ENCODE measurements at places on chromosomes 1 and 21. TPM values are rescaled to one million over a fixed set of nuclear protein-coding genes. Genes with fewer than 3 reads are reported as not detected.
A peak's percentile ranks its signal among the peaks of the same experiment; 100 is the strongest.

GRCh38 chr1:79006564-79006963 is at the start of gene ADGRL4:
TSS of gene ADGRL4 (minus strand) at chr1:79006730. CDS start at chr1:79006654, 76 bp downstream.
- no peak for DNase-seq

GRCh38 chr1:211918843-211919414 is 88.4 kb upstream of the LPGAT1 start:
- no peak for DNase-seq

GRCh38 chr1:41019353-41019745 is 2.2 kb downstream of the SLFNL1 start:
- DNase-seq = no peak

- DNase-seq = no peak
Measured at GRCh38 chr21:15741510-15741909, 11.7 kb downstream of the USP25 start.

DNA sequence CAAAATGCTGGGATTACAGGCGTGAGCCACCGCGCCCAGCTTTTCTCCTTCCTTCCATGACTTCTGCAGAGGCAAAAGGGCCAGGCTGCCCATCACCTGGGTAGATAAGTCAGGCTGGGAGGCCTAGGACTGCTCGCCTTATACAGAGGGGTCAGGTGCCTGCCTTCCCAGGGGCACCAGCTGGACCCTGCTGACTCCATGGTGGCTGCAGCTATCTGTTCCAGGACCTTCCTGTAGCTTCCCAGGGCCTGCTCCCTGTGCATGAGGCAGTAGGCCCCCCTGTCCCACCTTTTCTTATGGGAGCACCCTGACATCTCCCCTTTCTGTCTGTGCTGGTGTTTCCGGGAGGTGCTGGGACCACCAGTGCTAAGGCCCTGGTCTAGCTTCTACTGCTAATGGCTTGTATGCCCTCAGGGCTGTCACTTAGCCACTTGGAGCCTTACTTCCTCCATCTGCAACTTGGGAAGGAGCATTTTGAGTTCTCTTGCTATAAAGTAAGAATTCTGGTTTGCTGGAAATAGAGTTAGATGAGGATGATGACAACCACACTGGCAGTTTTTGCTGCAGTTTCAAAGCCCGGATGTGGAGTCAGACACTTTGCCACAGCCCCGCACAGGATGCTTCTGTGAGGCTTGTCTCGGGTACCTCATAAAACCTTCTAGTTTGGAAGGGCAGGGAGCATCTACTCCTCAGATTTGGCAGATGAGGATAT is 14.4 kb downstream of the SOX13 start:
- DNase-seq = no peak

- DNase-seq = no peak
Measured at GRCh38 chr1:58824753-58825389, 41.0 kb upstream of the JUN start.

DNA sequence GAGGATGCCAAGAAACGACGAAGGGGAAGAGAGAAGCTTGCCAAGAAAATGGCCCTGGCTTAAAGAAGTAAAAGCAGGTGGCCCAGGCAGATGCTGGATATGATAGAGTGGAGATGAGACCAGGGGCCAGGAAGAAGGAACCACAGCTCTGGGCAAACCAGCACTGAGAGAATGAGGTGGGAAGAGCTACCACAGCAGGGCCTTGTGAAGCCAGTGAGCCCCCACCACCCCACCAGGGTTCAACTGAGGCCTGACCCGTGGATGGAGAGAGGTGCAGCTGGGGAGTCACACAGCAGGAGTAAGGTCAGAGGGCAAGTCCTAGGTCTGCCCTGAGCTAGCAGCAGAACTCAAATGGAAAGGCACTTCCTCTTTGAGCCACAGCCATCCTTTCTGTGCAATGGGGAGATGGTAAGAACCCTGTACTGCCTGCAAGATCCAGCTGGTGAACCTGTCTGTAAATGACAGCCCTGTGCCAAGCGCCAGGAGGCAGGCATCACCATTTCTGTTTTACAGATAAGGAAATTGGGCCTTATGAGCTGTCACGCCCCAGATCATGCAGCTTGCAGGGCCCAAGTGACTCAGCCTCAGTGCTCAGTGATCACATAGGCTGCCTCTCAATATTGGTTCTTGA is 8.5 kb downstream of the SH3BGRL3 start:
- DNase-seq = peak; percentile 85

- DNase-seq = no peak
Measured at GRCh38 chr1:115658646-115659045, 16.9 kb downstream of the VANGL1 start.

Gene PDPN
- not detected for total RNA-seq

Gene RIMS3
- 2.0 TPM for total RNA-seq

- DNase-seq = no peak
Measured at GRCh38 chr1:118257946-118258345, 72.9 kb upstream of the SPAG17 start.

Gene FCER1A
- not detected for total RNA-seq

Gene CSRP1
- total RNA-seq = 59.0 TPM

GRCh38 chr1:167790117-167790516 is 68.3 kb downstream of the MPZL1 start:
- DNase-seq = no peak

DNA sequence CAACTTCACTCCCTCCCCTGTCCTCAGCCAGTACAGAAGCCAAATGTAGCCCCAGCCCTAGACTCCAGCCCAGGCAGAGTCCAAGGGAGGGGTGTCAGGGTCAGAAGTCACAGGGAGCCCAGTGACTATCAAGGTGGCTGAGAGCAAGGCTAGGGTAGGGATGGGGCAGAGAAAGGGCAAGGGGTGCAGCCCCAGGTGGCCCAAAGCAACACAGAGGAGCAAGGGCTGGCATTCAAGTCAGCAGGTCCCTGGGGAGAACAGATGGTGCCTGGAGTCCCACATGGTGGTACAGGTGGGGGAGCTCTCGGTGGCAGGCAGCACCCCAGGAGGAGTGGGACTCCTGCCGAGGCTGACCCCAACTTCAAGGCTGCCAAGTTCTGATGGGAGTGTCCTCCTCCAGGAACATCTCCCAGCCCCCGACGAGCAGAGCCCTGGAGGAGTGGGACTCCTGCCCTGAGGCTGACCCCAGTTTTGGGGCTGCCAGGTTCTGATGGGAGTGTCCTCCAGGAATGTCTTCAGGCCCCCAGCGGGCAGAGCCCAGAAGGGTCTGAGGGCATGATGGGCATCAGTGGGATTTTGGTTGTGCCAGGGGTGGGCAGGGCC is 3.7 kb upstream of the DVL1 start:
- DNase-seq = no peak

Gene PIGM
- total RNA-seq = 5.8 TPM

Gene C4BPA
- total RNA-seq = not detected

Gene TRIM45
- 0.62 TPM for total RNA-seq

GRCh38 chr1:36829066-36829465 is 205.2 kb downstream of the GRIK3 start:
- DNase-seq = no peak

GRCh38 chr1:203667616-203668015 is 41.0 kb downstream of the ATP2B4 start:
- no peak for DNase-seq

GRCh38 chr1:30852026-30852425 is 56.5 kb downstream of the SDC3 start:
- no peak for DNase-seq

DNA sequence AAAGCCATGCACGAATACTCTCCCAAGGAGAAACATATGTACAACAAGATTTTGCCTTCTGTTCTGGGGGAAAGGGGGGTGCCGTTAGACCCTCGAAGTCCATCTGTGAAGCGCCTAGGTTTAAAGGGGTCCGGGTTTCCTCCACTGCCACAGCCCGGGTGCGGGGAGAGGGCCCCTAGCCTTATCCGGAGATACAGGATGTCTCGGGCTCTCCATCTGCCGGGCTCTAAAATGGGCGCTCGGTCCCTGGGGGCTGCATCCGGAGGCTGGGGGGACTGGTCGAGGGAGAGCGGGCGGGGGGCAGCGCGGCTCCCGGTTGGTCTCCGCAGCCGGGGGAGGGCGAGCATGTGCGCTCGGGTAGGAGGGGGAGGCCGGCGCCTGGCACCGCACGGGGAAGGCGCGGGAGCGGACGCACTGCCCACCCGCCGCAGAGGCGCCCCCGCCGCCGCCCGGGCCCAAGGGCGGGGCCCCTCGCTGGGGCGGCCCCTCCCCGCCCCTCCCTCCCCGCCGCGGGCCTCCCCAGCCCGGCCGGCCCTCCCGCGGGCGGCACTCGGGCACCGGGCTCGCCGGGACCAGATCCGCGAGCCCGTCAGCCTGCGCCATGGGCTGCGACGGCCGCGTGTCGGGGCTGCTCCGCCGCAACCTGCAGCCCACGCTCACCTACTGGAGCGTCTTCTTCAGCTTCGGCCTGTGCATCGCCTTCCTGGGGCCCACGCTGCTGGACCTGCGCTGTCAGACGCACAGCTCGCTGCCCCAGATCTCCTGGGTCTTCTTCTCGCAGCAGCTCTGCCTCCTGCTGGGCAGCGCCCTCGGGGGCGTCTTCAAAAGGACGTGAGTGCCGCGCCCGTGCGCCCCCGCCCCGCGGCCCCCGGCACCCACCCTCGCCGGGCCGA is 63.1 kb downstream of the ELK4 start:
- no peak for DNase-seq

Gene CASQ2
- not detected for total RNA-seq

Gene BCAR3
- total RNA-seq = 0.61 TPM

DNA sequence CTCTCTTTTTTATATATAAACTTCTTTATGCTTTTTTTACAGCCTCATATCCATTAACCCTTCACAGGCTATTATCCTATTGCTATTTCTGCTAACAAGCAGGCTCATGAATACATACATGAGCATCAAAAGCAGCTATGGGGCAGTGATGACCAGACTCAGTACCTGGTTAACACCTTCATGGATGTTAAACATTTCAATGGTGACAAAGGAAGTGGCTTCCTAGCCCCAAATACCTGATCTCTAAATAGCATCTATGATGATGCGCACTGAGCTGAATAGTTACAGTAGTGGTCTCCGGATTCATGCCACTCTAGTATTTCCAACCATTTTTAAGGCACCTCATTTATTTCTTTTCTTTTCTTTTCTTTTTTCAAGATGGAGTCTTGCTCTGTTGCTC is 101.1 kb downstream of the TM2D1 start:
- DNase-seq = no peak

Gene GJB5
- not detected for total RNA-seq

DNA sequence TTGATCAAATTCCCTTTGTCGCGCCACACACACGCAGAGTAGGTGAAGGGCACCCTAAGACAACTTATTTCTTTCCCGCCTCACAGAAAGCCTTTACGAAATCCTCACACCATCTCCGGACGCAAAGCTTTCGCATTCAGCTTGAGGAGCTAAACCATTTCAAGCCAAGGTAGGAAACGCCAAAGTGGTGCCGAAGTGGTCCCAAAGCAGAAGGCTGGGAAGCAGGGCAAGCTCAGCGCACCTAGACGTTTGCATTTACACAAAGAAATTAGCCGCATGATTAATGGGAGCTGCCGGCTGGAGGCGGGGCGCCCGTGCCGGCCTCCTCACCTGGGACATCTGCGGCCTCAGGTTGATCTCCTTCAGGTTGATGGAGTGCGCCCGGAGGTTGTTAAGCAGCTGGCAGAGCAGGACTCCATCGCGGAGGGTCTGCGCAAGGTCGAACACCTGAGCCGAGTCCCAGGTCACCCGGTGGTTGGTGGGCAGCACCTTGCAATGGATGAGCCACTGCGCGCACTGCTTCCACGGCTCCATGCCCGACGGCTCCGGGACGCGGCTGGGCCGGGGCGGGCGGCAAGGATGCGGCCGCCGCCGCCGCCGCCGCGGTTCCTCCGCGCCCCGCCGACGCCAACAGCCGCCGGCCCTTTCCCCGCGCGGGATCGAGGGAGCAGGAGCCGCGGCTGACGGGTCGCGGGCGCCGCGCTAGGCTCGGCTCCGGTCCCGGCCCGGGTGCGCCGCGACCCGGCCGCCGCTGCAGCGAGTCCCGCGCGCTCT is 457 bp downstream of the VAV3 start:
- peak; percentile 75 for DNase-seq

DNA sequence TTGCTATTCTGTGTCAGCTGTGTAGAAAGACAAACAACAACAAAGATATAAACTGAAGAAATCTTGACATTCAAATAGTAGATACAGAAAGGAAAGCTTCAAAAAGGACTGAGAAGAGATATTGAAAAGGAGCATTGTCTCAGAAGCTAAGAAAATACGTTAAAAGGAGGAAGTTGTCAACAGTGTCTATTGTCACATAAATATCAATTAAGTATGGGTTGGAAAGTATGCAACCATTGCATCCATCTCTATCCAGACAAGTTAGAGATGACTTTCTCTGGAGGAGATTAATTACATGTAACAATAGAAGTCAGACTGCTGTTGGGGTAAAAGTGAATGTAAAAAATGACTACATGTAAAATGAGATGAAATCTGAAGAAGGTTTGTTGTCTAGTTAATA is 29.7 kb upstream of the BRINP3 start:
- no peak for DNase-seq

DNA sequence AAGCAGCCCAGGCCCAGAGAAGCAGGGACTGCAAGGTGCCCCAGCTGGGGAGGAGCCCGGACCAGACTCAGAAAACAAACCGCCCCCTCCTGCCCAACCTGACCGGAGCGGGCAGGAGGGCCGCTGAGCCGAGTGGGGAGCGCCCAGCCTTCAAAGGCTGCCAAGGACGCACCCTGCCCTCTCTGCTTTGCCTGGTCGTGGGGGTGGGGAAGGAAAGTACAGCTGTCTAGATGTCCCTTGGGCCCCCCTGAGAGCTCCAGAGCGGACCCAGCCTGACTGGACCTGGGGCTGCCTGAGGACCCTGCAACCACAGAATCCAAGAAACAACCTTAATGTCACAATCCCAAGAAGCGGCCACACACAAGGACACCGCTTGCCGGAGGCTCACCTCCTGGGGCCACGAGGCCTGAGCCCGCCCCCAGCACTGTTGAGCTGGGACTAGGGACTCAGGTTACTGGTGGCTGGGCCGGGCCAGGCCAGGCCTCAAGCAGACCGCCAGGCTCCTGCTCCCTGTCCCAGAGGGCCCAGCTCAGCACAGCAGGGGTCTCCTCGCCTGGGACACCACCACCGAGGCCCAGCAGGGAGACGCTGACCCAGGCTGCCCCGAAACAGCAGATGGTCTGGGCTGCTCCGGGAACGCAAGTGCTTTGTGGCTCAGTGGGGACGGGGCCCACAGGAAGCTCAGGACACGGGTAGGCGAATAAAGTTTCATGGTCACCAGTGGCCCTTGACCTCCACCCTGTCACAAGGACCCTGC is 1.4 kb downstream of the DVL1 start:
- DNase-seq = no peak

GRCh38 chr1:48684381-48684780 is 92.3 kb downstream of the BEND5 start:
- DNase-seq = no peak

DNA sequence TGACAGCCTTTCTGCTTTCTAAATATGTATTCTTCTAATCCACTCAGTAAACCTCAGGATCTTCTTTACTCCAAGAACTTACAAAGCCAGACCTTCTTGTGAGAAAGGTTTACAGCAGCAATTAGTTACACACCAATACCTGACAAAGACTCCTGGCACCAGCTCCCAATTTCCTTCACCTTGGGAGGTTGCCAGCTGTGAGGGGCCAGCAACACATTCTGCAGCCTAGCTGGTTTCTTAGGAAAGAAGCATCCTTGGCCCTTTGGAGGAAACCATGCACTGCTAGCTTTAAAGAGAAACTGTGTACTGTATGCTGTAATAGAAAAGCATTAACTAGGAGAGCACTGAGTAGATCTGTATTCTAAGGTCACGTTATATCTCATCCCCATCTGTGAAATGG is 10.8 kb downstream of the FYB2 start:
- no peak for DNase-seq

Gene CYP4A11
- not detected for total RNA-seq

Gene TM2D1
- 29.8 TPM for total RNA-seq
